ENCODE measurements at places on chromosomes 7 and 10.
A peak's percentile ranks its signal among the peaks of the same experiment; 100 is the strongest.

DNA sequence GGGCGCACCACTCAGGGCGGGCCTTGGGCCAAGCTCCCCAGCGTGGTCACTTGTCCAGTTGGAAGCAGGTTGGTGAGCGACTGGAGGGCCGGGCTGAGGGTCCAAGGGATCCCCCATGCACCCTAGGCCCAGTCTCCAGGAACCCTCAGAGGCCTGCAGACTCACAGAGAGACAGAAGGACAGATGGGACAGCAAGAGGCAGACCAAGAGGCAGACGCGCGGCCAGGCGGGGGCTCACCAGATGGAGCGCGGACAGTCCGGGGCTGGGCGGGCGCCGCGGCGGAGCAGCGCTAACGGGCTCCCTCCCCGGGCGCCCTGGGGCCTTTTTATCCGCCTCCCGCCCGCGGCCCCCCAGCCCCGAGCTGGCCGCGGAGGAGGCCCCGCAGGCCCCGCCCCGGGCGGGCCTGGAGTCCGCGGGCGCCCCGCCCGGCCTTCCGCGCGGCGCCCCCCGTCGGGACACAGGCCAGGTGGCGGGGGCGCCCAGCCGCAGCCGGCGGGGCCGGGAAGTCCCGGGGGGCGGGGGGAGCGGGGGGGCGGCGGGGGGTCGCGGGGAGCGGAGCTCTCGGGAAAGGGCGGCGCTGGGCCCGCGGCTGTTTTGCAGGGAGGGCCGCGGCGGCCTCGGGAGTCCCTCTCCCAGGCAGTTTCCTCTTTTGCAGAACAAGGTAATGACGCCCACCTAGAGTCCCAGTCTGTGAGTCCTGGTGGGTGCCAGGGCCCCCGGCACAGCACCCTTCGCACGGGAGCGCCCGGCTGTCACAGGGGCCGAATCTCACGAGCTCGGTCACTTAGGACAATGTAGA lies at the start of gene LOXL4:
Gene LOXL4, minus strand, starts transcription at position 301 of the 800 bp plus-strand sequence. CDS start 5,175 bp downstream, outside the sequence.
- DNase-seq, result no peak

- DNase-seq, result no peak
Measured at GRCh38 chr7:105218215-105218614, 170.5 kb downstream of the SRPK2 start.

DNA sequence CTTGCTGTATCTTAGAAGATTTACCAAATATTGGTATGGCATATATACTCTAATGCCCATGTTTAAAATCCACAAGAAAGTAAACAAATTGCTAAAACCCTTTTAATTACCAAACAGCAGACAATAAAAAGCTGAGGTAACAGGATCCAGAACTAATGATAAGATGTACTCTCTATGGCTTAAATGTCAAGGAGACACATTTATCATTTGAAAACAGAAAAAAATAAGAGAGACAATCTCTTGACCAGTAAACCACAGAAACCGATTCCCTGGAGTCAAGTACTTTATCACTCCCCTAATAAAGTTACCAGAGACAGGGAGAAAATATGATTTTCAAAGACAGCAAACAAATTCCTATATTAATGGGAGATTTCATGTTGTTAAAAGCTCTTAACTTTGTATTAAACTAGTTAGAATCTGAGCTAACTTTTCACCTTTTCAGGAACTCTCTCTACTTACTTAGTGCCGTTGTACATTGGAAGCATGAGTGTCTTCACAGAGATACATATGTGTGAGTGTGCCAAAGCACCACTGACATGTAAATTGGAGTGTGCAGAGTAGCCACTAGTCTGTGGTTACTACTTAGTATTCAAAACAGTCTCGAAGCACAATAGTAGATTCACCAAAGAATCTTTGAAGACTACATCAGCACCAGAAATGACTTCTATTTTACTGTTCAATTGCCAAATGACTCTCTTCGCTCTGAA lies 44.2 kb downstream of the TSPAN12 start:
- peak; percentile 24 for DNase-seq

- no peak for DNase-seq
Measured at GRCh38 chr10:63294781-63295180, 161.7 kb downstream of the NRBF2 start.

DNA sequence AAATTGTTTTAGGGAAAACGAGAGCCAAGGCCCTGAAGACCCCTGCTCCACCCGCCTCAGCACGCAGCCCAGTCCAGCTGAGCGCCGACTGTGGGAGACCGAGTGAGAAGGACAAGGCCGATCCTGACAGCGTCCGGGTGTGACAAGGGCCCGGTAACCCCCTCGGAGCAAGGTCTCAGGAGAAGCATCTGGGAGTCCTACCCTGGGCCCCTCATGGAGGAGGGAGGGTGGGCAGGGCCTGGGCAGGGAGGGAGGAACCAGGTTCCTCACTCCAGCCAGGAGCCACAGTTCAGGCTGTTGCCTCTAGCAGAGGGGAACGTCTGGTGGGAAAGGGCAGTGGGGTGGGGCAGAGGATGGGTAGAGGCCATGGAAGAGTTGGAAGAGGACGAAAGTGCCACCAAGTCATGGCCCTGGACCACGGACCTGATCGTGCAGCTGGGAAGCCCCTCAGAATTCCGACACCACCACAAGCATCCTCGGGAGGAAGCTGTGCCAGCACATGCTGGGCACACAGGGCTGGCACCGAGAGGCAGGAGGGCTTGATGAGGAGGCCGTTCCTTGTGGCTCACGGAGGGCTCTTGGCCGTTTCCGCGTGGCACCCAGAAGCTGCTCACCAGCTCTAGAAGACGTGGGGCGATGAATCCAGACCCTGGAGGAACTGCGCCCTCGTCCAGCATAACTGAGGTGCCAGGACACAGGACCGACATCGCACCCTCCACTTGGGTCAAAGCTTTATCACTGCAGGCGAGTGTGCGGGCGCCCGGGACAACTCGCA lies 2.2 kb upstream of the KNDC1 start:
- DNase-seq, result no peak

GRCh38 chr7:51290702-51291540 lies 25.7 kb downstream of the COBL start:
- no peak for DNase-seq

- no peak for DNase-seq
Measured at GRCh38 chr10:69772933-69773704, 28.6 kb upstream of the COL13A1 start.

- peak; percentile 11 for DNase-seq
Measured at GRCh38 chr10:32171204-32171603, 115.0 kb upstream of the KIF5B start.

GRCh38 chr7:72445580-72445979 lies 33.4 kb upstream of the CALN1 start:
- no peak for DNase-seq

- DNase-seq, result no peak
Measured at GRCh38 chr7:23136216-23136615, 30.6 kb downstream of the KLHL7 start.

DNA sequence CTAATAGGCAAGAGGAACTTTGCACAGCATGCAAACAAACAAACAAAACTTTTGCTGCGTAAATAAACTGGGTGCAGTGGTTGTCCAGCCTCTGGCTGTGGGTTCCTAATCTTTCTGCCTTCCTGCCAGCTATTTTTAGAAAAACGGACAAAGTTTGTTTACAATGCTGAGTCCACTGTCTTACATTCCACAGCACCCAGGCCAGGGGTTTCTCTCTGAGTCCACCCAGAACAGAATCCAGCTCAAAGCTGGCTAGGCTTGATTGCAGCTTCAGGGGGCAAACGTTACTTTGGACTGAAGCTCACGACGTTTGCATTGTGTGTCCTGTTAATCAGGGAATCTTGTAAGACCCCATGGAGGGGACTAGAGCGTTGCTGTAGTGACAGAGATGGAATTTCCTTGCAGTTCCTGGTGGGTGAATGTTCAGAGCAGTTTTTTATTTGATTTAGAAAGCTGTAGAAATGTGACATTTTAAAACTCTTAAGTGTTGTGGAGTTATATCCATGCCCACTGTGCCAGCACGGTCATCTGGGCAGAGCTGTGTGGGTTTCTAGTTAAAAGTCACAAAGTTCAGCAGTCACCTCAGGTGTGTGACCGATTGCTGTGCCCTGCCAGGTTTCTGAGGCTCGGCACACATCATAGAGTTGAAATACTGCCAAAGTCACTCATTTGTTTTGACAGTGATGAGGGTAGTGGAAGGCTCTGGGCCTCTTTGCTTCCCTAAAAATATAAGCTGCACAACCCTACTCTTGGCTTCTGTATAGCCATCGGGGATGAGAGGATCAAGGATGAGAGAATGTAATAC lies 247.0 kb downstream of the STK31 start:
- no peak for DNase-seq

DNA sequence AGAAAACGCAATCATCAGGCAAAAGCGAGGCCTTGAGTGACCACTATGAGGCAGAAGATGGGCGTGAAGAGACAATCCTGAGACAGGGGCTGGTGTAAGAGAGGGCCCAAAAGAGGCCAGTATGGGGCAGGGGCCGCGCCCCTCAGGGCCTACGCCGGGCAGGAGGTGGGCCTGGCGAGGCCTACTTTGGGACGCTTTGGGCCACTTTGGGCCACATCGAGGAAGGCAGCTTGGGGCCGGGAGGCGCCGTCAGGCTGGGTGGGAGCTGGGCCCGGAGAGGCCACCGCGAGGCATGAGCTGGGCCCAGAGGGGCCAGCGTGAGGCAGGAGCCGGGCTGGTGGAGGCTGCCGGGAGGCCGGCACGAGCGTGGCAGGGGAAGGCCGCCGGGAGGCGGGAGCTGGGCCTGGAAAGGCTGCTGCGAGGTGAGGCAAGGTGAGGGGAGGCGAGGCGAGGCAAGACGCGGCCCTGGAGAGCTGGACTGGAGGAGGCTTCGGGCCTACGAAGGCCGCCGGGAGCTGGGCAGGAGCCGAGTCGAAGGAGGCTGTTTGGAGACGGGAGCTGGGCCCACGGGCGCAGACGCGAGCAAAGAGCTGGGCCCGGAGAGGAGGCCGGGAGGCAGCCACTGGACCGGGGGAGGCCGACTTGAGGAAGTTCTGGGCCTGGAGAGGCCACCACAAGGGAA lies 171.3 kb downstream of the TPST1 start:
- no peak for DNase-seq

DNA sequence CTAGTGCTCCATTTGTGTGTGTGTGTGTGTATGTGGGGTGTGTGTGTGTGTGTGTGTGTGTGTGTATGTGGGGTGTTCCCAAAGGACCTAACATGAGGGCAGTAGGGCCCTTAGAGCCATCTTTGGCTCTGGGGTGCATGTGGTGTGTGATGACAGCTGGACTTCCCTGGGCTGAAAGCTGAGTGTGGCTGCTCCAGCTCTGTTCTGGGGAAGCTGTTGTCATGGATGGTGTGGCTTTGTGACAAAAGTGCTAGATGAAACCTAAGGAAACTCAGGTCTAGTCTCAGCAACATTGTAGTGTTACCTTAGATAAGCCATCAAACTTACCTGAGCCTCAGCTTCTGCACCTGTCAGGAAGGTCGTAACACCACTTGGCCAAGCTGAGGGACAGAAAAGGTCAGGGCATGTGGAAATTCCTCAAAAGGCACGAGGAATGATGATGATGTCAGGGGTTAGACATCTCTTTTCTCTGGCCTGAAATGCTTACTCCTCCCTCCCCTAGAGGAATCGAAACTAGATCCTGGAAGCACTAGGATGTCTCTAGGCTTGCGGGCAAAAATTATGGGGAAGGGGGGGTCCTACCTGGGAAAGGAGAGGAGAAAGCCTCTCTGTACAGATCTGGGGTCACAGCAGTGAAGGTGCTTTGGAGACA lies 115.4 kb downstream of the RPS24 start:
- DNase-seq, result no peak

DNA sequence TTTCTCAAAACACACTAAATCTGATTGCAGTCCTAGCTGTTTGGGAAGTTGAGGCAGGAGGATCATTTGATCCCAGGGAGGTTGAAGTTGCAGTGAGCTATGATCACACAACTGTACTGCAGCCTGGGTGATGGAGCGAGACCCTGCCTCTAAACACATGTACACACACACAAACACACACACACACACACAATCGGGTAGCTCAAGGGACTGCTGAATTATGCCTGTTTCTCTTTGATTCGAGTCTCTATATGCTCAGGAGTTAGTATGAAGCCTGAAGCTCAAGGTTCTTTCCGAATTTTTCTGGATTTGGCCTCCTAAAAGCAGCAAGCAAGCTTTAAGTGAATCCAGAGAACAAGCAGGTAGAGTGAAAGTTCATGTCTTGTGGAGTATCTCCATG lies 22.5 kb downstream of the PRTFDC1 start:
- DNase-seq, result no peak

DNA sequence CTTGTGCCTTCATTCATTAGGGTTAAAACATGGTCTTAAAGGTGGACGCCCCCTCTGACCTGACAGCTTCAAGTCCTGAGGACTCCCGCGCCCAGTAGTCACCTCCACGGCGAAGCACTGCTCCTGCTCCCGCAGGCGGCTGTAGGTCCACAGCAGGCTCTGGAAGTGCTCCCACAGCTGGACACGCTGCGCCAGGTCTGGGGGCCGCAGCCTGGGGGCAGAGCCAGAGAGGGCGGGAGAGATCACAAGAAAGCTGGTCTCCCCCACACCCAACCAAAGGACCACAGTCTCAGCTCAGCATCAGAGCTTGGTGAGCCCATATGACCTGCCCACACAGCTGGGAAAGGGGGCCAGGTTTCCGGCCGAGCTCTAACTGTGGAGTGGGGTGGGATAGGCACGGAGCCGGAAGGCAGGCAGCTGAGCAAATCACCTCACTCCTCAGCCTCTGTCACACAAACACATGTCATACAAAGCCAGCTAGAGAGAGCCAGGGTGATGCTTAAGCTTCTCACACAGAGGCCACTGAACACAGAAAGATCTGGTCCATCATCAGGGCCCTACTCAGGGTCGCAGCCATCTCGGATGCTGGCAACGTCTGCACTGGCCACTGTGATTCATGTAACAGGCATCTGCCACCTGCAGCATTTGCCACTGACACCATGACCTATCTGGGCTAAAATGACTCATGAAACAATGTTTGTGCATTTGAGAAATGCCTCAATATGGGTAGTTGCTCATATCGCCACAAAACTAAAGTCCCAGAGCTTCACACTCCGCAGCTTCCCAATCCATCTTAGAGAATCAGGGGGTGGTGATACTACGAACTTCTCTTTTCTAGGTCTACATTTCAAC lies 12.6 kb downstream of the HPS1 start:
- DNase-seq, result no peak

- DNase-seq, result no peak
Measured at GRCh38 chr10:103523683-103524082, 30.2 kb downstream of the NEURL1 start.
